ENCODE measurements at places on chromosomes 1 and 21. TPM values are rescaled to one million over a fixed set of nuclear protein-coding genes. Genes with fewer than 3 reads are reported as not detected.

DNA sequence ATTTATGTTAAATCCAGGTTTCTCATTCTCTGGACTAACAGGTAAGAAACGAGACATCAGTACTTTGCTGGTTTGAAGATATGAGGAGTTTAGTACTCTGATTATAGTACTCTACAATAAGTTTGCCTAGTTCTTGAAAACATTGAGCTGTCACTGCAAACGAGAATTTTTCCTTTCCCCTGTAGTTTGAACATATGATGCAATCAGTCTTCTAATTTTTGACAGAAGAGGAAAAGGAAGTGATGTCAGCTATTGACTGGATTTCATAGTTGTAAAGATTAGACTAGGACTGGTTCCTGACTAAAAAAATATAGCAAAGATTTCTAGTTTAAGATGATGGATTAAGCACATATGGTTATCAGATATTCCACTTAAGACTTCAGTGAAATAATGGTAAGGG is 461.9 kb downstream of the LRRIQ3 start:
- H3K36me3 ChIP-seq: no peaks in the 10 kb centered on the region
- no peaks in the 10 kb centered on the region for H3K27me3 ChIP-seq
- H3K4me3 ChIP-seq: no peak overlapping the region
- no peaks in the 10 kb centered on the region for H3K4me1 ChIP-seq
- DNase-seq: no peak

GRCh38 chr1:230067419-230067870 is 407 bp downstream of the GALNT2 start:
- peaks cover 5% of the 10 kb centered on the region for H3K36me3 ChIP-seq
- peaks cover 4% of the 10 kb centered on the region for H3K27me3 ChIP-seq
- peaks cover 28% of the 10 kb centered on the region for H3K4me1 ChIP-seq
- DNase-seq: no peak

DNA sequence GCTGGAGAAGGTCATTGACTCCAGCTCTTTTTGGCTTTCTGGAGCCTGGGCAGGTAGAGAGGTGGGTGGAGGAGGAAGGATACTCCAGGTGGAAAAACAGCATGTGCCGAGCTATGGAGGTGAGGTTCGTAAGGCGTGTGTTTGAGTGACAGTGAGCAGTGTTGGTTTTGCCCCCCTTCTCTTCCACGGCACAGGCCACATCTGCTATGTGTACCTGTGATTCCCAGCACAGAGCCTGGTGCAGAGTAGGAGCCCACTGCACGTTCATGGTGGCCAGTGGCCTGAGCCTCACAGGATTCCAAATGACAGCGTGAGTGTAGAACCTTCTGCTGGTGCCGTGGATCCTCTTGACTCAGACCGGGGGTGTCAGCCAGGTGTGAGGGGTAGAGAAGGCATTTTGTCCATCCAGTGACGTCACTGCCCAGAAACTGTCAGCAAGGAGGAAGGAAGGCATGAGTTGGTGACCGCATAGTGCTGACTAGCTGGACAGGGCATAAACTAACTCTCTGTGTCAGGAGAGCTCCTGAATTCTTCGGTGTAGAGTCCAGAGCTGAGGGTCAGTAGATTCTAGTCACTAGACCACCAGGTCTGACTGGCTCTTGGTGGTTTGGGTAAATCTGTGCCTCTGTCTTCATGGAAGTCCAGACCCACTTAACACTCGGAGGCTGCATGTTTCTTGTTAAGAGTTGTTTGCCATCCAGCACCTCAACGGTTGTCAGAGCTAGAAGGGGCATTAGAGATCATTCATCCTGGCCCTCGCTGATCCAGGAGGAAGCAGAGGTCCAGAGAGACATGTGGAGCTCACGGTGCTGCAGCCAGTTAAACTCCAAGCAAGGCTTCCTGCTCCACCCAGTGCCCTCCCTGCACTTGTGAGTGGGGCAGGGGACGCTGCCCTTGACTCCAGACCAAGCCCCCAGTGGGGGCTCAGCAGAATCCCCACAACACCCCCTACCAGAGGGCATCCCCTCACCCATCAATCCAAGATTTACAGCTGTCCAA is 3.8 kb downstream of the QSOX1 start:
- H3K4me1 ChIP-seq: peaks cover 26% of the 10 kb centered on the region
- H3K4me3 ChIP-seq: no peak overlapping the region
- H3K27ac ChIP-seq: no peak overlapping the region
- peaks cover 5% of the 10 kb centered on the region for H3K36me3 ChIP-seq
- no peak for DNase-seq

DNA sequence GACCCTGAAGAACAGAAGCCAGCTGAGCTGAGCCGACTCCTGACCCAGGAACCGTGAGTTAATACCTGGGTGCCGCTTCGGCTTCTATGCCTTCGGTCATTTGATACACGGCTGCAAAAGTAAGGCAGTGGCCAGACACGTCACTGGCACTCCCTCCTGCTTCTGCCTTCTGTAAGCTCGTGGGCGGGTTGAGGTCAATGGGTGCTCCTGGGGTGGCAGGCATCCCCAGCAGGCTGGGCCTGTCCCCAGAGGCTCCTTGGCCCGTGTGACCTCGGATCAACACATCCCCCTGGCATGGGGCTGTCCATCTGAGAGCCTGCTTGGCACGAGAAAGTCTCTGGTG is 35.7 kb upstream of the COL6A1 start:
- no peak overlapping the region for H3K4me3 ChIP-seq
- DNase-seq: no peak
- no peaks in the 10 kb centered on the region for H3K4me1 ChIP-seq
- no peak overlapping the region for H3K27ac ChIP-seq
- no peaks in the 10 kb centered on the region for H3K27me3 ChIP-seq

DNA sequence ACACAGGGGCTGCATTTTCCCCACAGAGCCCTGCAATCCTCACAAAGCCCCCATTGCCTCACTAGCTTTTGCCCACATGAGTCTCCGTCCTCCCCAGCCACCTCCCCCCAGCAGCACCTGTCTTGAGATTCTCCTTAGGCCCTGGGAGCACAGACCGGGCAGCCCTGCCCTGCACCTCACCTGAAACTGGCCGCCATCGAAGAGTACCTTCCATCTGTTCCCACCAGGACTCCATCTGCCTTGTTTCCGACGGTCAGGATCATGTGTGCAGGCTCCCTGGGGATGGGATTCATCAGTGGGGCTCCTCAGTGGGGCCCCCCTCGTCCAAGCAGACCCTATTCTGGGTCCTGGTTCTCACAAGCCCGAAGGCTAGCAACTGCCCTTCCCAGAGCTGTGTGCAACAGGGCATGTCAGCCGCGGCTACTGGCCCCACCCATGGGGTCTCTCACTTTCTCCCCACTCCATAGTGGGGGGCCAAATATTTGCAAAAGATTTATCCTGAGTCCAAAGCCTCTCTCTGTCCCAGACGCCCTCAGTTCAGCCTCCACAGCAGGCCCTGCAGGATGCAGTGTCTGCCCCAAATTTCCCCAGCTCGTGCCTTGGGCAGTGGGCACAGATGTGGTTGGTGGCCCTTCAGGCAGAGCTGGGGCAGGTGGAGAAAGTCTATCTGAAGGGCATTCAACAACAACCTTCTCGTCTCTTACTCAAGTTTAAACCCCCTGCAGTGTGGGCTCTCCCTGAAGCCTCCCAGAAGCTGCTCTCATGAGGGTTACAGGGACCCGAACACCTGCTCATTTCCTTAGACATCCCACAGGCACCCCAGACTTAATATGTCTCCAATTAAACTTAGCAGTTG is 4.8 kb downstream of the PDZK1IP1 start:
- H3K4me3 ChIP-seq: no peak overlapping the region
- peaks cover 12% of the 10 kb centered on the region for H3K27me3 ChIP-seq
- peaks cover 4% of the 10 kb centered on the region for H3K4me1 ChIP-seq
- no peak overlapping the region for H3K27ac ChIP-seq
- DNase-seq: no peak

GRCh38 chr1:91549041-91549735 is 48.5 kb downstream of the CDC7 start:
- H3K27me3 ChIP-seq: peaks cover 10% of the 10 kb centered on the region
- H3K36me3 ChIP-seq: peaks cover 13% of the 10 kb centered on the region
- H3K27ac ChIP-seq: peak overlapping the region; percentile 80
- no peak for DNase-seq

DNA sequence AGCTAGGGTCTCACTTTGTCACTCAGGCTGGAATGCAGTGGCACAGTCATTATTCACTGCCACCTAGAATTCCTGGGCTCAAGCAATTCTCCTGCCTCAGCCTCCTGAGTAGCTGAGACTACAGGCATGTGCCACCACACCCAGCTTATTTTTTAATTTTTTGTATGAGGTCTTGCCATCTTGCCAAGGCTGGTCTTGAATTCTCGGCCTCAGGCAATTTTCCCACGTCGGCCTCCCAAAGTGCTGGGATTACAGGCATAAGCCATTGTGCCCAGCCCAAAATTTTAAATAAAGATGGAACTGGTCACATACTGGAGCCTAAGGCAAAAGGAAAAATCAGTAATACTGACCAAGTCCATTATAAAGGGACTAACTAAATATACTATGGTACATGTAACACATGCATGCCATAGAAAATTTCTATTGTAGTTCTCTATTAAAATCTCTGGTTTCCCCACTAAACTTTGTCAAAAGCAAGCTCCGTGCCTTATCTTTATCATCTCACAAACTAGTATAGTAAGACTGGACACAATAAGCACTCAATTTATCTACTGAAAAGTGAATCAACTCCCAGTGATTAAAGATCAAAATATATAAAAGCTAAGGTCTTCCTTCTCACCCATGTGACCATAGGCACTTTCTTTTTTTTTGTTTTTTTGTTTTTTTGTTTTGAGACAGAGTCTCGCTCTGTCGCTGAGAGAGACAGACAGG is 61.6 kb downstream of the HSF2BP start:
- no peak overlapping the region for H3K4me3 ChIP-seq
- H3K27ac ChIP-seq: no peak overlapping the region
- peaks cover 28% of the 10 kb centered on the region for H3K27me3 ChIP-seq
- DNase-seq: no peak
- peaks cover 14% of the 10 kb centered on the region for H3K4me1 ChIP-seq
- H3K36me3 ChIP-seq: no peaks in the 10 kb centered on the region

DNA sequence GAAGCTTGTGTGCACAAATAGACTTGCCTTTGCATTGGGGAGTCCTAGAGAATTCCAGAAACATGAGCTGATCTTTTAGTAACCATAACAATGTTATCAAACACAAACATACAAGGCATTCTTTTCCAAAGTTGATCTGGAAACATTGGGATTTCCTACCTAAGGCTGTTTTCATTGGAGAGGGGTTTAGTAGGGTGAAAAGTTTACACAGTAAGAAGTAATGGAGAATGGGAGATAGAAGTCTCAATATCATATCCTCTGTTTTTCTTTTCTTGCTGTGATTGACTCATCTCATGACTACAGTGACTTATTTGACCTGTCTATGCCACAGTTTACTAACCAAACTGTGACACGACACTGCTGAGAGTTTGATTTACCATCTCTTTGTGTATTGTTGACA is 65.6 kb upstream of the PLA2G4A start:
- H3K4me1 ChIP-seq: no peaks in the 10 kb centered on the region
- H3K36me3 ChIP-seq: no peaks in the 10 kb centered on the region
- H3K27ac ChIP-seq: no peak overlapping the region
- no peak overlapping the region for H3K4me3 ChIP-seq
- no peak for DNase-seq
- H3K27me3 ChIP-seq: no peaks in the 10 kb centered on the region

GRCh38 chr21:39104911-39105310 is 78.3 kb downstream of the PSMG1 start:
- H3K4me1 ChIP-seq: no peaks in the 10 kb centered on the region
- no peaks in the 10 kb centered on the region for H3K36me3 ChIP-seq
- H3K4me3 ChIP-seq: no peak overlapping the region

DNA sequence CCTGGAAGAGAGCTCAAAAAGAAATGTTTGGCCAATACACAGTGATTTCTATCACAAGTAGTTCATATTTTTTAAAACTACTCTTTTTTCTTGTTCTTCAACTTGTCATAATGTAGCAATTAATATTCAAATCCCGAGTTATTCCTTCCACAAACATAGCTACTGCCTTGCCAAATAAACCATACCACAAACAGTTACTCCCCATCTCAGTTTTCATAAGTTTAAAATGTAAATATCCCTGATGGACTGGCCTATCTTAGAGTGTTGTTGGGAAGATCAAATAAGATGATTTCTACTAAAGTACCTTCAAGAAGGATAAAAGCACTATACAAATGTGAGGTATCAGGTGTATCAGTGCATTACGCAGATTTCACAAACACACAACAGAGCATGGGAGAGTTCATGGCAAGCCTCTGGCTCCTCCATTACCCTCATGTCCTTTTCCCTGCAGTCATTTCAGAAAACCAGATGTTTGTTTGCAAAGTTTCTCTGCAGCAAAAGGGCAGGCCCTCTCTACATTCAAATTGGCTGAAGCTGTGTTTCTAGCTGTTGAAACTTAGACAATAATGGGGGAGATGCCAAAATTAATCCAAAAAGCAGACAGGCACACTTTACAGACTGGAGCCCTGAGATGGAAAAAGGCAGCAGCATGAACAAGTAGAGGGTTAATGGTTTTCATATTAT is 16.1 kb downstream of the WLS start:
- H3K36me3 ChIP-seq: no peaks in the 10 kb centered on the region
- H3K27ac ChIP-seq: no peak overlapping the region
- no peaks in the 10 kb centered on the region for H3K27me3 ChIP-seq
- no peak for DNase-seq

GRCh38 chr1:43596579-43596978 is 53.4 kb upstream of the KDM4A start:
- H3K36me3 ChIP-seq: no peaks in the 10 kb centered on the region
- H3K4me1 ChIP-seq: no peaks in the 10 kb centered on the region

- no peaks in the 10 kb centered on the region for H3K36me3 ChIP-seq
- H3K4me3 ChIP-seq: peak within 1 kb of the TSS; percentile 22
- H3K27ac ChIP-seq: no peak within 1 kb of the TSS
- no peak for DNase-seq
Observed at GRCh38 chr1:6424619-6425593, at the start of gene ESPN. Gene ESPN (plus strand): TSS chr1:6424776. CDS start chr1:6424956, 180 bp downstream.

CD247 gene
- total RNA-seq: 276 TPM

All from activated naive CD8-positive, alpha-beta T cell treated with anti-CD3 and anti-CD28 coated beads, Interleukin-2, amount 10 ng/mL, durations not matched to agents 7 days and 5 days (primary cell).